ENCODE measurements at places on chromosomes 3 and 15.

GRCh38 chr3:127040216-127040615 is 57.3 kb downstream of the PLXNA1 start:
- DNase-seq, result no peak

- no peak for DNase-seq
These were observed at the start of gene PAQR5 for GRCh38 chr15:69298697-69299441. Gene PAQR5, plus strand, starts transcription at chr15:69298912. Its CDS starts 61,169 bp downstream, at chr15:69360081.

GRCh38 chr3:148373961-148374360 is 323.7 kb upstream of the AGTR1 start:
- no peak for DNase-seq

DNA sequence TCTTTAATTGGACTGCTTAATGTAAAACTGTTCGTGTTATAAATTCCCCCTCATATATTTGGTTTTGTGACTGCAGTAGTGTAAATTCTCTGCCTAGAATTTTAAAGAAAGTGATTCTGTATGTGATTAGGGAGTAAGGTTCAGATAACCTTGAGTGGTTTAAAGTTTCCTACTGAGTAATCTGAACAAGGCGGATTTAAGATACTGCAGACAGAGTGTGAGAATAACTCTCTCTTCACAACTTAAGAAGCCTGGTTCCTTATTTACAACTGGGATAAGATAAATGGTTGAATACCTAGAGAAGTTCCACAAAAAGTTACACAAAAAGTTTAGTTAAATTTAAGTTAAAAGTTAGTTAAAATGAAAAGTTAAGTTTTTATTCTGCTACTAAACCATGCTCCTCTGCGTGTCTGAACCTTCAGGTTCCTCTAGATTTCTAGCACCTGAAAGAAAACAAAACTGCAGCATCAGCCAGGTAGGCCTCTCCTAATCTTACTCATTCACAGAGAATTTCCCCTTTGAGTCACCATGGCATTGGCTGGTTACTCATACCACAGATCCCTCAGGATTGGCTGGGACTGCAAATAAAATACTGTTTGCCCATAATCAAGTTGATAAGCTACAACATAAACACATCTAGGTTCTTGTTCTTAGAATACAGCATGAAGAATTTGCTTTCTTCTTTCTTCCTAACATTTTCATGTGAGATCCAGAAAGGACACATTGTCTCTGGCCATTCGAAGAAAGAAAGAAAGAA is at the start of gene ARL14:
TSS of gene ARL14 (plus strand) at position 614 of the 757 bp plus-strand sequence. CDS start 187 bp downstream, outside the sequence.
- DNase-seq, result no peak

GRCh38 chr15:91526424-91526823 is 327.1 kb upstream of the SLCO3A1 start:
- no peak for DNase-seq

- no peak for DNase-seq
These were observed 69.6 kb upstream of the THBS1 start for GRCh38 chr15:39511000-39511915.

DNA sequence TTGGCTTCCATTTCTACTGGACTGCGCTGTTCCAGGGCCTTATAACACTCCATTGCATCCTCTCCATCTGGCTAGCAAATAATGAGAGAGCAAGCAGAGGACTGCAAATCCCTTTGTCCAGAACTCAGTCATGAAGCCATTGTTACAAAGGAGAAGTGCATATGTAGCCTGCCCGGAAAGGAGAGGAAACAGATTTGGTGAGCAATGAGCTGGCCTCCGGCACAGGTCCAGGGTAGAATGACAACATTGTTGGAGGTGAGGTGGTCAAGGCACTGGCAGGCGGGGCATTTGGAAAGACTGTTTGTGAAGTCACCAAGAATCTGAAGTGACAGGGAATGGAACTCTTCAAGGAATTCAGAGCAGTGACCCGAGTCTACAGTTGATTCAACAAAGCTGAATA is 25.0 kb upstream of the ATP1B3 start:
- no peak for DNase-seq

DNA sequence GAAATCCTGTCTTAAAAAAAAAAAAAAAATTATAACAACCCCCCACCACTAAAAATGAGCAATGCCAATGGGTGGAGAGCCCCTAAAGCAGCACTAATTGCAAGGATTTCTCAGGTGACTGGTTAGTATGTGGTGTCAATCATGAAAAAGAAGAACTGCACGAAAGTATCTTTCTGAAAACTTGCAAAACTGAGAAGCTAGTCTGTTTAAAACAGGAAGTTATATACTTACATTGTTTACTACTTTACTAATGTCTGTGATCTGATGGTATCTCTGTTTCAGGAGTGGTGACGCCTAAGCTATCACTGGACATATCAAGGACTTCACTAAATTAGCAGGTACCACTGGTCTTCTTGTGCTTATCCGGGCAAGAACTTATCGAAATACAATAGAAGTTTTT is at the start of gene CCR3:
TSS of gene CCR3 (plus strand) at position 341 of the 400 bp plus-strand sequence. CDS start 22,699 bp downstream, outside the sequence.
- DNase-seq, result no peak

DNA sequence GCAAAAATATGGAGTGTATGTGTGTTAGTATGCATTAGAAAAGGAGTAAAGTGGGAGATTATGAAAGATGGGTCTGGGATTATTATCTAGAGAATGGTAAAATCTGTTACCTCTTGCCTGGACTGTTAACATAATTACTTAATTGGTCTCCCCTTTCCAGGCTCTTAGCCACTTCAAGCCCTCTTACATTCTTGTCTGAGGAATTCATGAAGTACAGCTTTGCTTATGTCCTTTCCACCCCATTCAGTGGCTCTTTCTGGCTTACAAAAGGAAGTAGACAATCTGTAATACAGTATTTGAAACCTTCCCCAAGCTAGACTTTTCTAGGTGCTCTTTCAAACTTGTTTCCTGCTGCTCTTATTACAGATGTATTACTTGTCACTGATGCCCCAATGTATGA is 129.8 kb downstream of the MBNL1 start:
- no peak for DNase-seq

GRCh38 chr15:33089878-33090757 is 104.4 kb downstream of the FMN1 start:
- no peak for DNase-seq

DNA sequence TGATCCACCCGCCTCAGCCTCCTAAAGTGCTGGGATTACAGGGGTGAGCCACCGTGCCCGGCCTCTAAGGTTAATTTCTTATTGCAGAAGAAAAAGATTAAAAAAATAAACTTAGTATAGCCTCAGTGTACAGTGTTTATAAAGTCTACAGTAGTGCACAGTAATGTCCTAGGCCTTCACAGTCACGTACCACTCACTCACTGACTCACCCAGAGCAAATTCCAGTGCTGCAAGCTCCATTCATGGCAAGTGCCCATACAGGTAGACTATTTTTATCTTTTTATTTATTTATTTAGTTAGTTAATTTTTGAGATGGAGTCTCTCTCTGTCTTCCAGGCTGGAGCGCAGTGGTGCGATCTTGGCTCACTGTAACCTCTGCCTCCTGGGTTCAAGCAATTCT is 3.2 kb upstream of the FLNB start:
- DNase-seq, result no peak

- no peak for DNase-seq
These were observed 33.3 kb upstream of the FGD5 start for GRCh38 chr3:14785207-14786155.

DNA sequence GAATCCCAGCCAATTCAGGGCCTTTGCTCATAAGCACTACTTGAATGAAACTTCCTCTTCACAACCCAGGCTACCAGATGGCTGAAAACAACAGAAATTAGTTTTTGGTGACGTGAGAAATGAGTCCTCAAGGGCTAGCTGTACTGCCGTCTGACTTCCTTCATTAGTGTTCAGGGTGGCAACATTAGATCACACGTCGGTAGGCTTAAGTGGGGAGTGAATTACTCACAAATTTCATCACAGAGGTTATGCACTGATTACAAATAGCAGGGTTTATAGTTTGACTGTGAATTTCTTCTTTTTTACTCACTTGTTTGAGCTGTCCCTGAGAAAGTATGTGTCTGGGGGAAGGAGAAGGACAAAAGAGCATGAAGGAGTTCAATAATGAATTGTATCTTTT is 397.2 kb downstream of the GAP43 start:
- DNase-seq, result no peak

GRCh38 chr15:95973566-95974256 is 356.8 kb upstream of the NR2F2 start:
- DNase-seq, result no peak

DNA sequence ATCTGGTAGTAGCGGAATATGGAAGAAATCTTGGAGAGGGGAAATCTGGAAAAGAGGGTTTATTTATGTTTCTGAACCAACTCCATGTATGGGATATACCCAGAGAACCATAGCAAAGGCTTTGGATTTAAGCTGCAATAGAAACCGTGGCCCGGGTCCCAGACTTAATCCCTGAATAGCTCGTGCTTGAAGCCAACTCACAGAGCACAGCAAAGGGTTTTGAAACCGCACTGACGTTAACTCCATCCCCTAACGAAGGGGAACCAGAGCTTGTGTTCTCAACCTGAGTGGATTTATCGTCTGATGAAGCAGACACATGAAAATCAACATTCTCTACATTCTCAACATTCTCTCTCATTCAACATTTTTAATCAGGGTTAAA is 154.6 kb downstream of the APBA2 start:
- DNase-seq, result no peak

DNA sequence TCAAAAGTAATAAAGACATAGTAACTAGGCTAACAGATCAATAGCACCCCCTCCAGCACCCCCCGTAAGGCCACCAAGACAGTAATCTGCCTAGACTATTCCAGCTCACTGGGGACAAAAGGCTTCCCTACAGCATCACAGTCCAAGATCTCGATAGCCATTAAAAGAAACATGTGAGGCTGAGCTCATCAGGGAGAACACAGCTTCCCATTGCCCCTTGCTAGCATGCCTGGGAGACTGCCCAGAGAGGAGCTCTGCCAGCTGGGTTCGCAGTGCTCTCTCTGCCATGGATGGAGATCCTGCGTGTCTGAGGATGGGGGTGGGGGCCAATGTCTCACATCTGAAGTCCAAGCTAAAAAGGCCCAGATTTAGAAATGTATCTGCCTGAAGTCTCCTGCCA is 17.8 kb downstream of the LRIG1 start:
- DNase-seq, result peak; percentile 88

GRCh38 chr3:414063-414462 is 217.5 kb downstream of the CHL1 start:
- DNase-seq, result no peak

GRCh38 chr3:125077864-125078263 is 22.1 kb upstream of the HEG1 start:
- no peak for DNase-seq

- DNase-seq, result no peak
These were observed 189.3 kb downstream of the SV2B start for GRCh38 chr15:91289324-91289723.

DNA sequence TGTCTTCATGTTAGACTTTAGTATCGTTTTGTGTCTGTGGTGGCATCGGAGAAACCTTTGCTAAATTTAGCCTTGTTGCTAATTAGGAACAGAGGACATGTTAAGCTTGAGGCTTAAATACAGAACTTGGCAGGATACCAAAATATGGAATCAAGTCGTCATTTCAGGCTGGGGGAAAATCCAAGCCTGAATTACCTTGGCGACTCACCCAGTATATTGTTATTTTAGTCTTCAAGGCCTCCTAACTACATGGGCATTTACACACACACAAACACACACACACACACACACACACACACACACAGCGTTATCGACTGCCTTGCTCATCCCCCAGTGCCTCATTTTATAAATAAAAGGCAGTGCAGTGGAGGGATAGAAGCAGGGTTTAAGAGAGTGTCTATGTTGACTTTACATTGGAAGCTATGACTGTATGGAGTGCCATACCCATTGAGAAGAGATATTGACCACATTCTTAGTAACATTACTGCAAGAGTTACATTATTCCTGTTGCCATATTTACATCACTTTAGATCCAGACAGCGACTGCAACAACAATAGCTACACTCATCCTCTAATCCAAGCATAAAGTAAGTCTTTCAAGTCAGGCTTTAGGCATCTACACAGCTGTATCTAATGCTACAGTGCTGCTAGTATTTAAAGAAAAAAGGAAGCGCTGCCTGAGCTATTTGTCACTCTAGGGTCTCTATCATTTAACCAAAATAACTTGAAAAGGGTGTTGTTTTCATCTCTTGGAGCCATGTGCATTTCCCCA is 210.8 kb upstream of the SEMA6D start:
- no peak for DNase-seq

GRCh38 chr15:34691034-34691433 is 63.8 kb downstream of the GJD2 start:
- no peak for DNase-seq

DNA sequence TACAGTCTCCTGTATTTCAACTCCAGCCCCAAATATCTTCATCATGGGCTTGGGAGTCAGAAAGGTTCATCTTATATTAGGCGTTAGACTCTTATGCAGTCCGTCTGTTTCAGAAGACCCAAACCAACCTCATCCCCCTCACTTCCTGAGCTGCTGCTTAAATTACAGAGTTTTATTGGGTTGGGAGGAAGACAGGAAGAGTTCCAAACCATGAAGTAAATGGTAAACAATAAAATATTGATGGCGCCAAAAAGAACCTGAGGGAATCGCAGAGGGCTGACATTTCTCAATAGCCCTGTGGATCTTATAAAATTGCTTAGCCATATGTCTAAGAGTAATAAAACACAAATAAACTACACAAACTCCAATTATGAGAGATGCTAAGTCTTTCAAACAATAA is 116.9 kb upstream of the C3orf80 start:
- DNase-seq, result no peak

DNA sequence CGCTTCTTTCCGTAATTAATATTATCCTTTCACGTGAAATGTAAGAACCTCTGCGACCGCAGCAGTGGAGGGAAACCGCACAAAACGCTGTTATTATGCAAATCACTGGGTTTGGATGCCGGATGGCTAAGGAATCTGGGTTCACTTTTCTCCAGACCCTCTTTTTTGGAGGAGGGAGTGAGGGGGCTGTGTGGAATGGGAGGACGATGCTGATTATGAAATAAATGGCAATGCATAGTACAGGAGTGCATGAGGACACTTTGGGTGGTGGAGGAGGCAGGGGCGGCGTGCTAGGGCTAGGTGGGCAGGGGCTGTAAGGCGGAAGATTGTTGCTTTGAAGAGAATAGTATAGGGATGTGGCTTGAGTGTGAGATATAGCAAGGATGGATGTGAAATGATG is 1.8 kb downstream of the CADM2 start:
- DNase-seq, result no peak

- no peak for DNase-seq
These were observed 33.2 kb upstream of the TSPAN3 start for GRCh38 chr15:77104155-77104554.

DNA sequence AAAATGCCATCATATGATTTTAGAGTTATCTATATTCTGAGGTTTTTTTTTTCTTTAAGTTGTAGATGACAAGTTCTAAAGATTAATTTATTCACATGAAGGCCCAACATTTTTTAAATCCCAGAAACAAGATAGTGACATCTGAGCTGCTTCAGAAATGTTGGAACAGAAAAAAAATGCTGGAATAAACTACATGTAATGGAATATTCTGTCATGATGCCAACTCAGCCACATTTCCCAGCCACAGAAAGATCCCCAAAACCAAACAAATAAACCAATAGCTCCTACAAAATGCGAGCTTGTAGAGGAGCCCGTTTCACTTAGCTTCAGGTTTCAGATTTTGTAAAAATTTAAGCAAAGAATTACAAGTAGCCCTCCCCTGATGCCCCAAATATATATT is 111.0 kb upstream of the MYO5C start:
- DNase-seq, result no peak

All from amygdala (tissue), 56 donors.